ENCODE measurements at places on chromosomes 4 and X. TPM values are rescaled to one million over a fixed set of nuclear protein-coding genes. Genes with fewer than 3 reads are reported as not detected.
A peak's percentile ranks its signal among the peaks of the same experiment; 100 is the strongest.

DNA sequence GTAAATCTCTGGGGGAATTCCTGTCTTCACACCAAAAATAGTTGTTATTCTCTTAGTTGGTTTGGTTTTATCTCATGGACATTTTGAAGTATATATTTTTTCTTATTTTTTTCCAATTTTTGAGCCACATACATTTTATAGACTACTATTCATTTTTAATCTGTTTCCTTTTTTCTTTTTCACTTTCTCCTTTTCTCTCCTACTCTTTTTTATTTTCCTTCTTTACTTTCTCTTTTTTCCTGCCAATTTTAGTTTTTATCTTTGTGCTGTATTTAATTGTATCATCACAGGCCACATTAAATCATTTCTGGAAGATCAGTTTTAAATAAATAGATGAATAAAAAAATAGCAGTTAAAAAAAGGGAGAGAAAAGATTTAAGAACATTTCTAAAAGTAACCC is 14.0 kb upstream of the JADE3 start:
- no peaks in the 10 kb centered on the region for H3K36me3 ChIP-seq
- no peak overlapping the region for H3K4me3 ChIP-seq
- no peak overlapping the region for H3K27ac ChIP-seq
- H3K4me1 ChIP-seq: no peaks in the 10 kb centered on the region
- DNase-seq: no peak

- no peak for DNase-seq
- H3K4me1 ChIP-seq: no peaks in the 10 kb centered on the region
- H3K36me3 ChIP-seq: peaks cover 4% of the 10 kb centered on the region
- H3K4me3 ChIP-seq: no peak overlapping the region
- no peaks in the 10 kb centered on the region for H3K27me3 ChIP-seq
- H3K27ac ChIP-seq: no peak overlapping the region
These were observed 86.6 kb upstream of the NPNT start for GRCh38 chr4:105808750-105809041.

DNA sequence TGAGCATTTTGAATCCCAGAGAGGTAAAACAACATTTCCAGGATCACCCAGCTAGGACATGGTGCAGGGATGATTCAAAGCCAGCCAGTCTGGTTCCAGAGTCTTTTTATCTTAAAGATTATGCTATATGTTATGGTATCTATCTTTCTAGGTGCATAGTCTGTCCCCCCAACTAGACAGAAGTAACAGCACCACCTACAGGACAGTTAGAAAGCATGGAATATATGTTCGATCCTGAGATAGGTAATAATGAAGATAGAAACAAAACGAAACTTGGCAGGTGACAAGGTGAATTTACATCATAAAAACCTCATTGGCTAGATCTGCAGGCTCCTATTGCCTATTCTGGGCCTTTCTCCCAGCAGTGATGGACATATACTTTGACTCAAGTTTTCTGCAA is 723.2 kb downstream of the SMARCA1 start:
- no peaks in the 10 kb centered on the region for H3K36me3 ChIP-seq
- H3K27me3 ChIP-seq: no peaks in the 10 kb centered on the region
- no peak overlapping the region for H3K27ac ChIP-seq
- no peaks in the 10 kb centered on the region for H3K4me1 ChIP-seq
- no peak overlapping the region for H3K4me3 ChIP-seq
- DNase-seq: no peak

DNA sequence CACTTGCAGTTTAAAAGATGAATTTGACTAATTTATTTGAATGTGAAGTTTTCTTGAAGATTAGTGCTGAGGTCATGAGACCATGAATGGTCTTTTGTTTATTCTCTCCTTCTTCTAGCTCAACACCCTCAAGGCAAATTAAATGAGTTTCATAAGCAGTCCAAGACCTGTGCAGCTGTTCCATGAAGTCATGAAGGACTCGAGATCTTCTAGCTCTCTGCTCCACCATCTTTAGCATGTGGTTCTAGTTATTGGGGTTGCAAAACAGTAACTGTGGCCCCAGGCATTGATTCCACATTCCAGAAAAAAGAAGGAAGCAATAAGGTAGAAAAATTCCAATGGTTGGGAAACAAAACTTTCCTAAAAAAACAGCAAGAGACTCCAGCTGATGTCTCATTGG is 84.2 kb upstream of the HS3ST1 start:
- no peak for DNase-seq
- H3K4me3 ChIP-seq: no peak overlapping the region
- H3K27ac ChIP-seq: no peak overlapping the region
- no peaks in the 10 kb centered on the region for H3K36me3 ChIP-seq

- no peaks in the 10 kb centered on the region for H3K27me3 ChIP-seq
- no peak for DNase-seq
- no peaks in the 10 kb centered on the region for H3K4me1 ChIP-seq
- no peak overlapping the region for H3K4me3 ChIP-seq
These were observed 467.8 kb downstream of the GRXCR1 start for GRCh38 chr4:43360296-43360695.

- H3K27ac ChIP-seq: no peak overlapping the region
- H3K27me3 ChIP-seq: no peaks in the 10 kb centered on the region
- H3K4me1 ChIP-seq: peaks cover 5% of the 10 kb centered on the region
- DNase-seq: no peak
- no peak overlapping the region for H3K4me3 ChIP-seq
These were observed 14.4 kb downstream of the OGT start for GRCh38 chrX:71547339-71547738.

DNA sequence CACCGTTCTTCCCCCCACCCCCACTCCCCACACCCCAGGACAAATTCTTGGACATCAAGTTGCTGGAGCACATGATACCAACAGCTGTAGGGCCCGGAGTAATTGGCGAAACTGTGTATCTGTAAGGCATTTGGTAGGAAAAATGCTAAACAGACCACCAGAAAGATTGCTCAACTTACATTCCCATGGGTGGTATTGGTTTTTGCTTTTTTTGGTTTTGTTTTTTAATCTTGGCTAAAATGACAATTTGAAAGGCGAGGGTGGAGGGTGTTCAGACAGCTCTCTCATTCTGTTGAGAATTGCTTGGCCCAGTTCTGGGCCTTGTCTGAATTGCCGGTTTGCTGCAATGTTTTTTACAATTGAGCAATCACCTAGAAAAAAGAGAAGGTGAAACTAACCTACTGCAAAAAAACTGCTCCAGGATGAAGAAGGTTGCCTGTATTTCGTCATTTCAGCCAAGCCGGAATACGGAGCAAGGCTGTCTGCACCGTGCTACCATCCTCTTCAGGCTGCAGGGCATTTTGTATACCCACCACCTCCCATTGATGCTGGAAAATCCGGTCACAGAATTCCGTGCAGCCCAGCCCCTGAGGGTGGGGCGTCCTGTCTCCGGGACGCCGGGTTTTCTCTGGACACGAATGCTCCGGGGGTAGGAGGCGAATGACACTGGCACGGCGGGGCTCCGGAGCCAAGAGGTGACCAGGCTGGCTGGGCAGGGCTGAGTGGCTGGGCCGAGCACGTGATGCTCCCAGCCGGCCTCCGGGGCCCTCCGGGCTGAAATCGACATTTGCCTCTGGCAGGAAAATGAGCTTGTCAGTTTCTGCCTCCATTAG is at the start of gene CLCN4:
TSS of gene CLCN4 (plus strand) at position 777 of the 833 bp plus-strand sequence. CDS start 28,058 bp downstream, outside the sequence.
- H3K36me3 ChIP-seq: peaks cover 4% of the 10 kb centered on the region
- H3K27ac ChIP-seq: peak within 1 kb of the TSS; percentile 93
- peak; percentile 61 for DNase-seq
- H3K4me1 ChIP-seq: peaks cover 22% of the 10 kb centered on the region

DNA sequence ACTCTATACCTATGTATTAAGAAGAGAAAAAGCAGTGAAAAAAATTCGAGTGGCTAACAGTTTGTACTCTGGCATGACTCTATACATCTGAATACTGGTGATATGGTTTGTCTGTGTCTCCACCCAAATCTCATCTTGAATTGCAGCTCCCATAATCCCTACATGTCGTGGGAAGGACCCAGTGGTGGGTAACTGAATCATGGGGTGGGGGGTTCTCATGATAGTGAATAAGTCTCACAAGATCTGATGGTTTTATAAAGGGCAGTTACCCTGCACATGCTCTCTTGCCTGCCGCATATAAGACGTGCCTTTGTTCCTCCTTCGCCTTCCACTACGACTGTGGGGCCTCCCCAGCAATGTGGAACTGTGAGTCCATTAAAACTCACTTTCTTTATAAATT is 70.4 kb downstream of the LRBA start:
- no peak overlapping the region for H3K27ac ChIP-seq
- H3K4me1 ChIP-seq: peaks cover 22% of the 10 kb centered on the region
- no peak for DNase-seq
- no peak overlapping the region for H3K4me3 ChIP-seq
- H3K36me3 ChIP-seq: no peaks in the 10 kb centered on the region
- no peaks in the 10 kb centered on the region for H3K27me3 ChIP-seq

DNA sequence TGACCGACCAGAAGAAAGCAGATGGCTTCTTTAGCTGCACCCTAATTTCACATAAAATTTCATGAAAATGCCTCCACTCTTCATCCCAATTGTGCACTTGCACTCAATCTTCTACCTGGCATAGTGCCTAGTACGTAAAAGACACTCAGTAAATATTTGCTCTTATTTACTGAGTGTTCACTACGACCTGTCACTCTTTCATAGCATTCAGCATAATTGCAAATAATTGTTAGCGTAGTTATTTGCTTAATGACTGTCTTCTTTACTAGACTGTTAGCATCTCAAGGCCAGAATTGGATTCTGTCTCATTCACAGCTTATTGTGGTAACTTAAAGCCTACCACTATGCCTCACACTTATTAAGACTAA is 130.2 kb downstream of the ENOX2 start:
- H3K36me3 ChIP-seq: peaks cover 3% of the 10 kb centered on the region
- no peaks in the 10 kb centered on the region for H3K27me3 ChIP-seq
- H3K4me1 ChIP-seq: no peaks in the 10 kb centered on the region
- no peak overlapping the region for H3K27ac ChIP-seq
- no peak overlapping the region for H3K4me3 ChIP-seq

GRCh38 chrX:113522814-113523213 is 682.2 kb upstream of the AMOT start:
- no peak overlapping the region for H3K27ac ChIP-seq
- H3K27me3 ChIP-seq: no peaks in the 10 kb centered on the region
- no peaks in the 10 kb centered on the region for H3K4me1 ChIP-seq
- H3K4me3 ChIP-seq: no peak overlapping the region
- H3K36me3 ChIP-seq: no peaks in the 10 kb centered on the region

- no peaks in the 10 kb centered on the region for H3K4me1 ChIP-seq
- peak overlapping the region; percentile 79 for H3K4me3 ChIP-seq
- no peak overlapping the region for H3K27ac ChIP-seq
- no peaks in the 10 kb centered on the region for H3K36me3 ChIP-seq
- DNase-seq: no peak
These were observed 37.3 kb upstream of the ARAF start for GRCh38 chrX:47523713-47524166.

DNA sequence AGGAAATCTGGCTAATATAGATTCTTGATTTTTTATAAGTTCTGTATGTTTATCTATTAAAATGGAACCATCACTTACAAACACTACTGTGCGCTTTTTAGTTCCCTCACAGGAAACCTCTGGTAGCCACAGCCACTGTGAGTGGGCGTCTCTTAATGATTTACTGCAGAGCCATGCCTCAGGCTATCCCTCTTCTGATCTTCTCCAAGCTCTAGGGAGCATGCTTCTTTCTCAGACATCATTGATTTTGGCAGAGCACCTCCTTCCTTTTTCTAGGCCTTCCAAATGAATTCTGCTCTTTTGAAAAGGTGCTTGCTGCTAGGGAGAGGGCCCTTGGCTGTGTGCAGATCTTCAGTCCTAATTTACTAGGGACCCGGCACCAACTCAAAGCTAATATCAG is 61.1 kb upstream of the STS start:
- peaks cover 53% of the 10 kb centered on the region for H3K4me1 ChIP-seq

- no peak for DNase-seq
- H3K27ac ChIP-seq: peak overlapping the region; percentile 99
- peak overlapping the region; percentile 98 for H3K4me3 ChIP-seq
- peaks cover 20% of the 10 kb centered on the region for H3K4me1 ChIP-seq
- no peaks in the 10 kb centered on the region for H3K36me3 ChIP-seq
These were observed 351 bp upstream of the SLC30A9 start for GRCh38 chr4:41989994-41990364.

- no peak overlapping the region for H3K27ac ChIP-seq
- no peak for DNase-seq
- H3K36me3 ChIP-seq: no peaks in the 10 kb centered on the region
- H3K27me3 ChIP-seq: no peaks in the 10 kb centered on the region
These were observed 13.0 kb downstream of the USP46 start for GRCh38 chr4:52646096-52646495.

GRCh38 chrX:148271263-148271662 is 229.2 kb upstream of the AFF2 start:
- H3K27ac ChIP-seq: peak overlapping the region; percentile 79
- no peaks in the 10 kb centered on the region for H3K36me3 ChIP-seq
- no peaks in the 10 kb centered on the region for H3K27me3 ChIP-seq
- H3K4me3 ChIP-seq: no peak overlapping the region

- no peak overlapping the region for H3K27ac ChIP-seq
- no peak overlapping the region for H3K4me3 ChIP-seq
- no peak for DNase-seq
- H3K27me3 ChIP-seq: no peaks in the 10 kb centered on the region
These were observed 525.5 kb upstream of the BOD1L1 start for GRCh38 chr4:14152834-14153519.

DNA sequence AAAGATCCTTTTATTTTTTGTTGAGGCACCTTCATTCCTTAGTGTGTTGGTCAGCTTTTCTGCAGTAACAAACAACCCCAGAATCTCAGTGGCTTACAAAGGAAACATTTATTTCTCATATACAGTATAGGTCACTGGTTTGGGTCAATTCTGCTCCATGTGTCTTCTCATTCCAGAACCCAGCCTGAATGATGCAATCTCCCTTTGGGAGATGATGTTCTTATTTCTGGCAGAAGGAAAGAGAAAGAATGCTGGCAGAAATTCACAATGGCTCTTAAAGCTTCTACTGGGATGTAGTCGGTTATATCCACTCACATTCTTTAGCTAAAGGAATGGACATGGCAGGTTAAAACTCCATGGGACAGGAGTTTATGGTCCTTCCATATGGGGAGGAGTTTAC is 42.3 kb downstream of the IDS start:
- H3K27me3 ChIP-seq: peaks cover 9% of the 10 kb centered on the region
- no peak overlapping the region for H3K4me3 ChIP-seq
- H3K36me3 ChIP-seq: no peaks in the 10 kb centered on the region
- DNase-seq: no peak
- H3K4me1 ChIP-seq: no peaks in the 10 kb centered on the region

GRCh38 chrX:7059214-7059838 is 88.2 kb upstream of the STS start:
- H3K4me1 ChIP-seq: peaks cover 78% of the 10 kb centered on the region
- peak; percentile 56 for DNase-seq
- peak overlapping the region; percentile 52 for H3K4me3 ChIP-seq

- no peak overlapping the region for H3K27ac ChIP-seq
- H3K4me3 ChIP-seq: peak overlapping the region; percentile 35
- H3K4me1 ChIP-seq: no peaks in the 10 kb centered on the region
These were observed 44.8 kb upstream of the PITX2 start for GRCh38 chr4:110667670-110668069.

GRCh38 chr4:7686070-7686870 is 251.5 kb upstream of the PSAPL1 start:
- H3K27ac ChIP-seq: no peak overlapping the region
- H3K4me3 ChIP-seq: no peak overlapping the region
- no peaks in the 10 kb centered on the region for H3K36me3 ChIP-seq
- H3K27me3 ChIP-seq: no peaks in the 10 kb centered on the region

GRCh38 chr4:184803874-184804273 is 21.9 kb downstream of the ACSL1 start:
- no peak overlapping the region for H3K4me3 ChIP-seq
- H3K36me3 ChIP-seq: peaks cover 7% of the 10 kb centered on the region
- H3K27me3 ChIP-seq: no peaks in the 10 kb centered on the region
- no peak for DNase-seq
- peaks cover 34% of the 10 kb centered on the region for H3K4me1 ChIP-seq

Gene PLAC8
- polyA plus RNA-seq: 1,003 TPM

Gene CCDC120
- polyA plus RNA-seq: not detected

Gene RNF150
- 0.15 TPM for polyA plus RNA-seq

Gene NOA1
- polyA plus RNA-seq: 18.1 TPM

Gene MXRA5
- not detected for polyA plus RNA-seq

Gene HPSE
- polyA plus RNA-seq: 2.8 TPM

Gene RAB41
- polyA plus RNA-seq: 0.26 TPM

Gene HSD17B13
- not detected for polyA plus RNA-seq

Gene CSAG3
- polyA plus RNA-seq: not detected

Gene PNCK
- not detected for polyA plus RNA-seq

Measured in naive B cell (primary cell).